ENCODE measurements at places on chromosomes 6 and 20. TPM values are rescaled to one million over a fixed set of nuclear protein-coding genes. Genes with fewer than 3 reads are reported as not detected.

DNA sequence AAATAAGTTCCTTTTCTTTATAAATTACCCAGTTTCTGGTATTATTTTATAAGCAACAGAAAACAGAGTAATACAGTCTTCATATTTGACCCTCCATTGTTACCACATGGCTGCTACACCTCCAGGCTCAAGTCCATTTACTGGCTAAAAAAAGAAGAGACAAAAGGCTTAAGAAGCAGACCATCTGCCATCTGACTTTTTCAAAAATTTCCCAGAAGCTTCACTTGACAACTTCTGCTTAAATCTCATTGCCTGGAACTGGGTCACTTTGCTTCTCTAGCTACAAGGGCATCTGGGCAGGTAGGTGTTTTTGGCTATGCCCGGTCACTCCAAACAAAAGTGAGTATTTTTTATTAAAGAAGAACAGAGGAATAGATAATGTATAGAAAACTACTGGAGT lies 118.0 kb downstream of the GRM1 start:
- no peaks in the 10 kb centered on the region for H3K27me3 ChIP-seq
- no peaks in the 10 kb centered on the region for H3K4me1 ChIP-seq
- no peaks in the 10 kb centered on the region for H3K36me3 ChIP-seq
- H3K4me3 ChIP-seq = no peak overlapping the region

DNA sequence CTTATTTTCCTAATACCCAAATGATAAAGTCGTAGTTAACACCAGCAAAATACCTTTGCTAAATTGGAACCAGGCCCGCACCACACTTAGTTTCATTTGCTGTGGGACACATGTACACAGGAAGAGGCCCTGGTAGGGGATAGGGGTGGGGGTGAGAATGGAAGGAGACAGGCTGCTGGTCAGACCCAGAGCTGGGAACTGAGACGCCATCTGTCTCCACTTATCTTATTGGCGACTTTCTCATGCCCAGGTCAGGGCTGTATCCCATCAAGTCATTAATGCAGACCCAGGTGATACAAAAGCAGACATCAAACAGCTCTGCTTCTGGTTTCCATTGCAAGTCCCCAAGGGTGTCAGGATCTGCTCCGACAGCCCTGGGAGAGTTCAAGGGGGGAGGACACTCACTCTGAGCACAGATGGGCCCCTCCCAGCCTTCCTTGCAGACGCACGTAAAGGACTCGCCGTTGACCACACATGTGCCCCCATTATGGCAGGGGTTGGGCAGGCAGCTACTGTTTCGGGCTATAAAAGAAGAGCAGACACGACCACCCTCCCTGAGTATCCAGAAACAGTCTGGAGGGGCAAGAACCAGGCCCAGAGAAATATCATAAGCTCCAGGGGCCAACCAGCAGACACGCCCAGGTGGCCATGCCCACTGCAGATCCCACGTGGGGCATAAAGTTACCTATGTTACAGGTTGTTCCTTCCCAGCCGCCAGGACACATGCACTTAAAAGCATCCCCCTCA lies 29.2 kb downstream of the JAG1 start:
- no peaks in the 10 kb centered on the region for H3K4me1 ChIP-seq
- H3K27me3 ChIP-seq = no peaks in the 10 kb centered on the region
- no peak overlapping the region for H3K4me3 ChIP-seq
- peaks cover 13% of the 10 kb centered on the region for H3K36me3 ChIP-seq
- DNase-seq = no peak

GRCh38 chr6:291204-291696 lies 1.0 kb upstream of the DUSP22 start:
- H3K4me1 ChIP-seq = no peaks in the 10 kb centered on the region
- peak overlapping the region; percentile 85 for H3K27ac ChIP-seq
- H3K4me3 ChIP-seq = peak overlapping the region; percentile 38

DNA sequence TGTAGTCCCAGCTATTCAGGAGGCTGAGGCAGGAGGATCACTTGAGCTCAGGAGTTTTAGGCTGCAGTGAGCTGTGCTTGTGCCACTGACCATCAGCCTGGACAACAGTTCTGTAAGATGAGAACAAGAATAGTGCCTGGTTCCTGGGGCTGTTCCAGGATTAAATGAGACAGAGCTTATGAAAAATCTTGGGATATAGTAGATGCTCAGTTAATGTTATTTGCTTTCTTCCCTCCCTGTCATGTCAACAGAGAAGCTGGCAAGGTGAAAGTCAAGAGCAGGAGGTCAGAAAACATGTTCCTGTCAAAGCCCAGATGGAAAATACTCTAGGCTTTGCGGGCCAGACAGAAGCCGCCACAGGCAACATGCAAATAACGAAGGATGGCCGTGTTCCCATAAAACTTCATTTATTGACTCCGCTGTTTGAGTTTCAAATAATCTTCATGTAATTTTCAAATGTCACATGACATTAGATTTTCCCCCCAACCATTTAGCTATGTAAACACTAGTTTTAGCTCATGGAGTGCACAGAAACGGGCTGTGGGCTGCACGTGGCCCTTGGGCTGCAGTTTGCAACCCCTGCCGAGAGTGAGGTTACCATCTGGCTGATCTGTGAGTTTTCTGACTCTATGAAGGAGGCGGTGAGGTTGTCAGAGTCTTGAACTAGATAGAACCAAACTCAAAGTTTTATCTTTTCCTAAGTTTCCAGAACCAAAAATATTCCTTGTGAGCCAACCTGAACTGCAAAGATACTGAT lies 63.4 kb upstream of the PMEPA1 start:
- no peak overlapping the region for H3K27ac ChIP-seq
- H3K36me3 ChIP-seq = no peaks in the 10 kb centered on the region
- no peaks in the 10 kb centered on the region for H3K4me1 ChIP-seq
- no peak for DNase-seq
- no peak overlapping the region for H3K4me3 ChIP-seq
- H3K27me3 ChIP-seq = no peaks in the 10 kb centered on the region

GRCh38 chr6:30554962-30555815 lies 1.1 kb downstream of the GNL1 start:
- no peaks in the 10 kb centered on the region for H3K4me1 ChIP-seq
- H3K4me3 ChIP-seq = peak overlapping the region; percentile 69
- H3K27ac ChIP-seq = peak overlapping the region; percentile 75
- DNase-seq = peak; percentile 71

DNA sequence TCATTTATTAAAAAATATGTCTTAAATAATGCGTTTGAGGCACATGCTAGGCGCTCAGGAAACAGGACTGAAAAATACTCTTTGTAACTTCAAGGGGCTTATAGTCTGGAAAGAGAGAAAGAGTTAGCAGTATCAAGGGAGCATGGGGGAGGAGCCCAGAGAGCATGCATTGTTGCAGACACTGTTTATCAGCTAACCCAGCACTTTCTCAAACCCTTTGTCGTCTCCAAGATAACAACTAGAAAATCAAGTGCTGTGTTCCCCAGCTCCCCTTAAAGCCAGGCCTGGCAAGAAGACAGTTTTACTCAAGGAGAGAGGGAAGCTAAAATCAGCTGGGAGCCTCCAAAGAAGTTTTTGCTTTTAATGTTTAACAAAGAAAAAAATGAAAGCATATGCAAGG lies 98.4 kb downstream of the PERP start:
- no peaks in the 10 kb centered on the region for H3K27me3 ChIP-seq
- H3K4me1 ChIP-seq = no peaks in the 10 kb centered on the region
- no peak overlapping the region for H3K4me3 ChIP-seq

DNA sequence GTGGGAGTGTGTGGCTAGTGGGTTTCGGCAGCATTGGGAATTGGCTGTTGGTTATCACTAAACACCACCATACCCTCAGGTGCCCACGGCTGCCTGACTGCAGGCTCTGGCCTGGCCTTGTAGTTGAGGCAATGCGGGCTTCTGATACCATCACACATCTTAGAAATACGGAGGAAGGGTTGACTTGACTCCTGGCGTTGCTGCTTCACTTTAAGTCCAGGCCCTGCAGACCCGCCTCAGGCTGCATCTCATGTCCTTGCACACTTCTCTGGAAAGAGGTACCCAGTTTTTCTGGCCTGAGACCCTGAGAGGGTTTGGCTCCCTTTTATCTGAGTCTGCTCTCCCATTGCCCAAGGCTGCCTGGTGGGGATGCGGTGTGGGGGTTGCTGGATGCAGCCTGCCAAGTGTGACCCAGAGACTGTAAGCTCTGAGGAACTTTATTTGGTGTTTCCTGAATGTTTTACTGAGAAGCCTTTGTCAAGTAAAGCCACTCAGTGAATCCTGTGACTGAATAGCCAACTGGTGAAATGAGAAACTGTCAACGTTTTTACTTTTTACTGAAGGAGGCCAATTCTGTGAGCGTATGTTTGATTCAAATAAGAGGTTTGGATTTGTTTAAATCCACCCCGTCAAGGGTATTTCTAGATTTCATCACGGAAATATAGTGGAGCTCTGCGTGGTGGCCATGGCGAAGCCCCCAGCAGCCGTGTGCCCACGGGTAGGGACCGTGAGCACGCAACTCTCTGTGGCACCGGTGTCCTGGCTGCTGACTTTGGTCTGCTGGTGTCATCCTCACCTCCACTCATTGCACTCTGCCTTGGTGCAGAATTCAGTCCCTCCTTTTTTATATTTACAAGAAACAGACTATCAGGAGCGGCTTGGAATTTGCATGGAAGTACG lies 160.1 kb downstream of the DTNBP1 start:
- no peaks in the 10 kb centered on the region for H3K27me3 ChIP-seq
- no peak overlapping the region for H3K4me3 ChIP-seq
- no peak for DNase-seq

DNA sequence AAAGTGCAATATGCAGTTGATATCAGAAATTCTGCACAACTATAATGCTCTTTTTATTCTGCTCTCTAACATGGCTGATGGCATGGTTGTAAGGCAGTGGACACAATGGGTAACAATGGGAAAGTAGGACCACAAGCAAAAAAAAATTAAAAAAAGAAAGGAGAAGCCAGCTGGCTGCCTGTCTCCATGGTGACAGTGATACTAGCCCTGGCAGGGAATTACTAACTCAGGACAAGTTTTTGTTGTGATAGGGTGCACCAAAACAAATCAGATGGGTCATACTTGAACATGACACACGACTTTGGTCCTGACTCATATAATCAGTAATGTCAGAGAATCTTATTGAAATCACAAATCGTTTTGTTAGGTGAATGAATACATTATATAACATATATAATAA lies 169.4 kb downstream of the TRDN start:
- no peaks in the 10 kb centered on the region for H3K36me3 ChIP-seq
- H3K27ac ChIP-seq = no peak overlapping the region
- H3K27me3 ChIP-seq = no peaks in the 10 kb centered on the region
- no peaks in the 10 kb centered on the region for H3K4me1 ChIP-seq

- no peaks in the 10 kb centered on the region for H3K27me3 ChIP-seq
- no peaks in the 10 kb centered on the region for H3K36me3 ChIP-seq
- no peak overlapping the region for H3K27ac ChIP-seq
- no peak overlapping the region for H3K4me3 ChIP-seq
These were observed 8.4 kb upstream of the ACSS1 start for GRCh38 chr20:25066386-25066785.

The SUMO4 gene
- 0.49 TPM for polyA plus RNA-seq

The PPP1R3G gene
- 0.63 TPM for polyA plus RNA-seq

The SLC17A2 gene
- not detected for polyA plus RNA-seq

The SHLD1 gene
- 2.3 TPM for polyA plus RNA-seq
